ENCODE measurements at places on chromosomes 12 and 14. TPM values are rescaled to one million over a fixed set of nuclear protein-coding genes. Genes with fewer than 3 reads are reported as not detected.

The SAMD15 gene
- total RNA-seq, result 3.5 TPM

The KIF26A gene
- 3.7 TPM for total RNA-seq

The SIX4 gene
- 2.5 TPM for total RNA-seq

The SLC22A17 gene
- total RNA-seq, result 64.3 TPM

The GLIPR1L1 gene
- total RNA-seq, result not detected

The CLEC7A gene
- 10.8 TPM for total RNA-seq

The JAG2 gene
- total RNA-seq, result 12.7 TPM

The OR4K5 gene
- total RNA-seq, result not detected

The NELL2 gene
- total RNA-seq, result 12.5 TPM

The PLEK2 gene
- 10.5 TPM for total RNA-seq

DNA sequence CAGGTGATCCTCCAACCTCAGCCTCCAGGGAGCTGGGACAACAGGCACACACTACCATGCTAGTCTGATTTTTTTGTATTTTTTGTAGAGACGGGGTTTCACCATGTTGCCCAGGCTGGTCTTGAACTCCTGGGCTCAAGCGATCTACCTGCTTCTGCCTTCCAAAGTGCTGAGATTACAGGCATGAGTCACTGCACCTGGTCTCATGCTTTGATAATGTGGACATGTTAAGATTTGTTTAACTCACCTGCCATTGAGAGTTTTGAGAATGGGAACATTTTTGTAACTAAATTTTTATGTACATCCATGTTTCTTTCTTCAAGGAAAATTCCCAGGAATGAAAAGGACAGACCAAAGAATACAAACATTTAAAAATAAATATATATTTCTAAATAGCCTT is 121.2 kb downstream of the MIPOL1 start:
- no peak for DNase-seq

DNA sequence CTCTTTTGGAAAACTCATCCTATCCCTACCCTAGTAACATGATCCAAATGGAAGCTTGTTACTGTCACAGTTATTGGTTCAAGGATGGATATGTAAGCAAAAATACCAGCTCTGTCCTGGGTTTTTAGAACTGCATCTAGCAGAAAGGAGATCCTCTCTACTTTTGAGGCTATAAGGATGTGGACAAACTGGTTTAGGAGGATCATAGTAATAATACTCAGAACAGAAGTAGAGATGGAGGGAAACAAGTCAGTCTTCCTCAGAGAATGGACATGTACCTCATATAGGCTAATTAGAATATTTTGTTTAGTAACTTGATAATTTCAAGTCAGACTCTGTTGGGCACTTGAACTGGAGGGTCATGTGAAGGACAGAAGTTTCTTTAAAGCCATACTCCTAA is 26.6 kb downstream of the FUT8 start:
- DNase-seq, result no peak

DNA sequence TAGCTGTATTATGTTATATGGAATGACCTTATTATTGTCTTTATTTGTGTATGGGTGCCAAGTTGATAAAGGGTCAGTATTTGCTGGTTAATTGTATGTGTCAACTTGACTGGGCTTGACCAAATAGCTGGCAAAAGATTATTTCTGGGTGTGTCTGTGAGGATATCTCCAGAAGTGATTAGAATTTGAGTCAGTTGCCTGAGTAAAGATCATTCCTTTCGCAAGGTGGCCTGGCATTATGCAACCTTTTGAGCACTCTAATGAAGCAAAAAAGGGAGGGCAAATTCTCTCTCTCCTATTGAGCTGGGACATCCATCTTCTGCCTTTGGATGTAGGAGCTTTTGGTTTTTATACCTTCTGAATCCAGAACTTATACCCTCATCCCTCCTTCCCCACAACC is 82.2 kb downstream of the ATXN7L3B start:
- no peak for DNase-seq

DNA sequence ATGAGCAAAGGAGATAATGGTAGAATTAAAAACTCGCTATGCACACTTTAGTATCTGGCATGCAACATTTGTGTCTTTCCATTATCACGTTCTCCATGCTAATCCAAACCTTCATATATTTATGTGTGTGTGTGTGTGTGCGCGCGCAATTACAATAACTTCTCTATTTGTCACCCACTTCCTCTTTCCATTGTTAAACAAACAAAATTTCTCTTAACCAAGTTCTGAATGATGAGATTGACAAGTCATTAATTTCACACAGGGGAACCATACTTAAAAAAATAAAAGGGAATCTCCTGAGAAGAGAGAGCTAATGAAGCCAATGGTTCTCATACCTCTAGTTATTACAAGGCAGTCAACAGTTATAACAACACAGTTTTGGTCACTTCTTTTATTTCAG is 575.9 kb upstream of the MDGA2 start:
- no peak for DNase-seq

- DNase-seq, result no peak
Observed at GRCh38 chr12:57864442-57865083, 18.0 kb upstream of the CTDSP2 start.

- DNase-seq, result no peak
Observed at GRCh38 chr12:57821474-57822214, 3.1 kb upstream of the AVIL start.

DNA sequence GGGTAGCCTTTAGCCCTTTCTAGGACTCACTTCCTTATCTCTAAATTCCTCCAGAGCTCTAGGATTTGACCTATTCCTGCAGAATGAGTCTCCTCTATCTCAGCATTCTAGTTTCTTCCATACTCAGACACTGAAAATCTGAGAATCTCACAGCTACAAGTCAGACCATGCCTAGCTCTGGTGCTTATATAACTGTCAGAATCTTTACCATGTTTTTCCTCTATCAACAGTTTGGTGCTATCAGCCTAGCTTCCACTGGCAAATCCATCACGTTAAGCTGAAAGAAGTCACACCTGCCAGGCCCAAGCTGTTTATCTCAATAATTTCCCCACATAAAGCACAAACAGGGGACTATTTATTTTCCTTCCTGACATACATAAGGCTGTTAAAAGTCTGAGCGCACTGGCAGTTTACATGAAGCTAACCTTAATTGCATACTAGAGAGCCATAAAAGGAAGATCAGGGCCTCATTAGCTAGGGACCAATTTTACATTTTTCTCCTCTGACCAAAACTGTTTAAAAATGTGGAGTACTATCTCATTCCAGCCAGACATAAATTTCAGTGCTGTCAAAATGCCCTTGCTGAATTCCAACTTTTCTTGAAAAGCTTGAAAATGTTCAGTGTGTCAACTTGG is 270.5 kb downstream of the C12orf75 start:
- DNase-seq, result no peak

GRCh38 chr14:38948171-38948570 is 154.9 kb downstream of the SEC23A start:
- DNase-seq, result no peak

DNA sequence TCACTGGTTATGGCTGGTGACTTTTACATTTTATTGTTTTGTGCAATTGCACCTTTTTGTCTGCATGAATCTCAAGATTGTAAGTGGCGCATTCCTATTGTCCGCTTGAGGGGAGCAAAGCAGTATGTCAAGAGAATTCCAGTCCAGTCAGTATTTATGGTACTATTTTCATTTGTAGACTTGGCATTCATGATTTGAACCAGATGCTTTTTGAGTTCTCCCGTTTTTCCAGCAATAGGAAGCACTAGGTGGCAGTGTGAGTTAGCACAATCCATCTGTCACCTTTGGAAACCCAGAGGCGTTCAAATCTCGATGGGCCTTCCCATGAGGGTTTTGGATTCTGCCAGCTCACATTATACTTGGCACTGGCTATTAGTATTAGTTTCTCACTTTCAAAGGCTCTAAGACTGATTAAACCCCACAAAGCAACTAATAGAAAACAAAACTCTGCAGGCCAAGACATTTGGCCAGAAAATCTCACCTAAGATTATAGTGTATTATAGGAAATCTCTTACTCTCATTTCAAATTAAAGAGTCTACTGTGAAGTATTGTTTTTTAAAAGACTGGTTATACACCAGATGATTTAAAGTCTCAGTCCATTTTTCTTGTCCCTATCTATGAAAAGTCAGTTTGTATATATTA is 2.2 kb downstream of the DACT1 start:
- peak; percentile 61 for DNase-seq

- no peak for DNase-seq
Observed at GRCh38 chr12:19048943-19049342, 80.6 kb upstream of the PLEKHA5 start.

GRCh38 chr12:109009766-109010165 is 11.1 kb downstream of the SVOP start:
- no peak for DNase-seq

DNA sequence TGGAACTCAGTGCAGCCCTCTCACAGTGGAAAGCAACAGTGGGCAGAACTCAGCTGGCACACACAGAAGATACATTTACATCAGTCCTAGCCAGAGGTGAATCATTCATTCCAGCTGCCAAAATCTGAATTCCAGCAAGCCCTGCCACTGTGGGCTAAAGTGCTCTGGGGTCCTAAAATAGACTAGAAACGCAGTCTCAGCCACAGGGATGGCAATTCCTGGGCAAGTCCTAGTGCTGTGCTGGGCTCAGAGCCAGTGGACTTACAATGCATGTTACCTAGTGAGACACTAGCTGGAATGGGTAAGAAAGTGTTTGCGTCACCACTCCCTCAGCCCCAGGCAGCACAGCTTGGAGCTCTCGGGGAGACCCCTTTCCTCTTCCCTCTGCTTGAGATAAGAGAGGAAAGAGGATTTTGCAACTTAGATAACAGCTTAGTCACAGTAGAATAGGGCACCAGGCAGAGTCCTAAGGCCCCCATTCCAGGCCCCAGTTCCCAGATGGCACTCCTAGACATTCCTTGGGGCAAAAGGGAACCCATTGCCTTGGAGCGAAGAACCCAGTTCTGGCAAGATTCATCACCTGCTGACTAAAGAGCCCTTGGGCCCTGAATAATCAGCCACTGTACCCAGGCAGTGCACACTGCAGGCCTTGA is 592.9 kb downstream of the FSCB start:
- DNase-seq, result no peak

DNA sequence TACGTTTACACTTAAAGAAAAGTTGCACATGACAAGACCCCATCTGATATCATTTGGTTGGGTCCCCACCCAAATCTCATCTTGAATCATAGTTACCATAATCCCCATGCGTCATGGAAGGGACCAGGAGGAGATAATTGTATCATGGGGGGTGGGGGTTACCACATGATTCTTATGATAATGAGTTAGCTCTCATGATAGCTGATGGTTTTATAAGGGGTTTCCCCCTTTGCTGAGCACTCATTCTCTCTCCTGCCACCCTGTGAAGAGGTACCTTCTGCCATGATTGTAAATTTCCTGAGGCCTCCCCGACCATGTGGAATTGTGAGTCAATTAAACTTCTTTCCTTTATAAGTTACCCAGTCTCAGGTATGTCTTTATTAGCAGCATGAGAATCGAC is 60.3 kb downstream of the PHLDA1 start:
- no peak for DNase-seq

GRCh38 chr12:107378609-107379008 is 285.3 kb upstream of the CRY1 start:
- DNase-seq, result no peak

DNA sequence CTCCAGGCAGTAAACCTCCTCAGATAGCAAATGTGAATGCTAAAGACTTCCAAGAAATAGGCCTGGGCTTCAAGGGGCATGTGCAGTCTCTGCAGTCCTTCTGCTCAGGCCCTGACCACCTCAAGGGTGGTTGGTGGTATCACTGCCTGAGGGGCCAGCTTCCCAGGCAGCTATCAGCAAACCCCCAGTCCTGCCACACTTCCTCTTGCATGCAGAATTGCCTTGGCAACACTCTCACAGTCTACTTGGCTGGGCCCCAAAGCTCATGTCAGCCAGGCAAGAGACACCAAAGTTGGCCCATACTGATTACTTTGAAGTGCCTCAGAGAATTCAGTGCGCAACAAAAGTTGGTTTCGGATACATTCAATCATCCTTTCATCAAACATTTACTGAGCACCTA is 3.5 kb upstream of the ASB8 start:
- no peak for DNase-seq
